ENCODE measurements at places on chromosomes 5 and 9. TPM values are rescaled to one million over a fixed set of nuclear protein-coding genes. Genes with fewer than 3 reads are reported as not detected.

DNA sequence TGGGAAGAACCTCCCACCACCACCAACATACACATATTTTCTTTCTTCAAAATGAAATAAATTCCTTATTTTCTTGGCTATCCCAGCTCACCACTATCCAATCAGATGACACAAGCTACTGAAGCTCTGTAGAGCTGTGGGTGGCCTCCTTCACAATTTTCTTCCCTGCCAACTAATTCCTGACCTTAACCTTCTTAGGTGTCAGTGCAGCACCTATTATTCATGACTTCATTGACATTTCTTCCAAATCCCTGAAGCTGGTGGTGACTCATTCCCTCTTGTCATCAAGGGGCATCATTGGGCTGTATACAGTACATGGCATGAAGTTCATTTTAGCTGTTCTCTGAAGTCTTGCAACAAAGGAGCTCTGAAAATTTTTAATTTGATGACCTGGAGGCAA, 42.0 kb upstream of the ADRA1B start:
- DNase-seq, result no peak

Gene PDE6A
- total RNA-seq, result 3.8 TPM

Gene NR5A1
- total RNA-seq, result not detected

DNA sequence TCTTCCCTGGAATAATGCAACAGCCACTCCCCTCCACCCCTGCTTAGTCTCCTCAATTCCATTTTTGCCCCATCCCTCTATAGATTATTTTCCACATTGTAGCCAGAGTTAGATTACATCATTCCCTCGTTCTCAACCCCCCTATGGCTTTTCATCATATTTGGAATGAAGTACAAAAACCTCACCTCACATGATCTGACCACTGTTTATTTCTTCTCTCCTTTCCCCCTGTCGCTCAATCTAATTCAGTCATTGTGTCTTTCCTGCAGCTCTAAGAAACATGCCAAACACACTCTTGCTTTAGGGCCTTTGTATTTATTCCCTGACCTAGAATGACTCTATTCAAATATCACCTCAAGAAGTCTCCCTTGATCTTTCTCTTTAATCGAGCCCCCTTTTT, 22.6 kb upstream of the HK3 start:
- DNase-seq, result no peak

GRCh38 chr9:35051069-35051967, 21.1 kb downstream of the VCP start:
- no peak for DNase-seq

- DNase-seq, result no peak
Observed at GRCh38 chr5:131630208-131630962, 4.6 kb downstream of the RAPGEF6 start.

GRCh38 chr9:134950386-134951210, 32.9 kb upstream of the FCN1 start:
- DNase-seq, result no peak

- no peak for DNase-seq
Observed at GRCh38 chr9:101727612-101728524, 10.6 kb downstream of the GRIN3A start.

Gene DAB2
- total RNA-seq, result 35.1 TPM

- DNase-seq, result no peak
Observed at GRCh38 chr9:90307167-90307833, 335.3 kb downstream of the DIRAS2 start.

- DNase-seq, result no peak
Observed at GRCh38 chr5:67233075-67233474, 36.5 kb upstream of the CD180 start.

DNA sequence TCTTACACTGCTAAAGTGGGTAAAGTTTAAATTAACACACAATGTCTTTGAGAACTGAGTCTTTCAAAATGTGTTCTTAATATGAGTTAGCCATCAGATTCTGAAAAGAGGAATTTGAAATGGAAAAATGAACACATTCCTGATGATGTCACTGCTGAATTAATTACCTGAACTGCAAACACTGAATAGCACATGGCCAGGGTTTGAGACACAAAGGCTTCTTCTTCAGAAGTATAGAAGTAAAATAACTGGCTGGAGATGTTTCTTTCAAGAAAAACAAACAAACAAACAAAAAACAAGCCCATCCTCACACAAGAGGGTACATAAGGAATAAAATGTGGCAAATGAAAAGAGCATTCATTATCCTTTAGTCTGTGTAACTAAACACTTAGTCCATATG, 7.1 kb downstream of the GLIS3 start:
- no peak for DNase-seq

DNA sequence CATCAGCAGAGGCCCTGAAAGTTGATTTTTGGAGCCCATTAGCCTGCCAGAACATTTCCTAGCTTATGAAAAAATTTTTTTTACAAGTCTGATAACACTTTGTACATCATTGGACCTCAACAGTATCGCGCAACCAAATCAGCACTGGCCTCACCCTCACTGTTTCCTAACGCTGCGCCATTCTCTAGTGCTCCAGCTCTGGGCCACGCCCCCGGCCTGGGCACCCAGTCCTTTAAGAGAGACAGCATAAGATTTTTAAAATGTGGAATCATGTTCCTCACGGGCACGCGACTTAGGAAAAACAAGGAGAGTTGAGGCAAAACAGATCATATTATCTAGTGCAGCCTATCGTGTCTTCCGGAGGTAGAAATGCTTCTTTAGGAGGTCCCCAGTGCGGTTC, 114.5 kb downstream of the BOD1 start:
- DNase-seq, result no peak

Gene ACOT12
- not detected for total RNA-seq

- no peak for DNase-seq
Observed at GRCh38 chr9:110320651-110321445, 16.8 kb downstream of the TXNDC8 start.

DNA sequence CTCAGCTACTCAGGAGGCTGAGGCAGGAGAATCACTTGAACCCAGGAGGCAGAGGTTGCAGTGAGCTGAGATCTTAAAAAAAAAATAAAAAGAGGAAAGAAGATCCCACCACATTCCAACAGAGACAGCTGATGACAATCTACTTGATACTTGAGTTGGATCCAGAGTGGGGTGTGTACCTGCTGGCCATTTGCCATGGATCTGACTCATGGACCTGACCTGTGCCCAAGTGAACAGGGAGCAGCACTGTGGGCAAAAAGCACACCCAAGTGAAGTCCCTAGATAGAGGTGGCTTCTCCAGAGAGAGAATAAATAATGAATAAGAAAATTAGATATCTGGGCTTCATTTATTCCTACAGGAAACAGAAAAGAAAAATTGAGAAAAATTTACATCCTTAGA, 81.2 kb upstream of the MIER3 start:
- no peak for DNase-seq

DNA sequence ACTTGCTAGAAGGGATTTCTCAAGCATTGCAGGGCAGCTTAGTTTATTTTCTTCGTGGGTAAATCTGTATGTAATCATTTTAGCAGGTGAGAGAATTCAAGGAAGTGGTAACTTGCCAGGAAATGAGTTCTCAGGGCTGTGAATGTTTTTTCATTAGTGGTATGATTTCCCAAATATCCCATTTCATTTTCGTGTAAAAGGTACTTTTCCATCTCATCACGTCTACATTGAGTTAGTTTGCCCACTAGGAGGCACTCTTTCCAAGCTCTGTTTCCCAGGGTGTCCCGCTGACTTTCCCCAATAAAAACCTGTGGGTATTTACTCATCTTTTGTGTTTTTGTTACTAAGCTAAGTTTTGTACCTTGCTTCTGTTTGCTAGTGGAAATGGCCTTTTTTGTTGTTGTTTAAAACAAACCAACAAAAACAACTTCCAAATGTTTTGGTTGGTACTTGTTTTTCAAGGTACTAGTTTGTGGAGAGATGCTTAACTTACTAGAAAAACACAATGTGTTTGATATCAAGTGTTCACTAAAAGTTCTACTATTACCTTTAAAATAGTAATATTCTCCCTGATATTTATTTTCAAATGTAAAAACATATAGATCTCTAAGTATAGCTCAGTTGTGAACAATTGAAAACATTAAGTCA, 373.6 kb downstream of the ADGRV1 start:
- no peak for DNase-seq

GRCh38 chr5:39547553-39548154, 122.9 kb upstream of the DAB2 start:
- no peak for DNase-seq

DNA sequence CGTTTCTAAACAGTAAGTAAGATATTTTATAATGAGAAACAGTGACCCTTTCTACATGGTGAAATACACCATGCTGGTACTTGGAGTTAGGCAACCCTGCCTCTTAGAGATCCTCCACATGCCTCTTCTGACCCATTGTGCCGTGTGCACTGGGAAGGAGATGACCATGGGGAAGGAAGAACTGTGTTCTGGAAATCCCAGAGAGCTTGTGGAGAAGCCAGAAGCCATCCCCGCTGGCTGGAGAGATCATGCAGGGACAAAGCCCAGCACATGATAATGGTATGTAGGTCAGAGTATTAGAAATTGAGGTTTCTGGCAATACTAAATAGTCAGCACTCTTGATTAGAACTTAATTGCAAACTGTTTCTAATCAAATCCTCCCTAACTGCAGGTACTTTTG, 307.3 kb downstream of the FBXL7 start:
- DNase-seq, result no peak

- no peak for DNase-seq
Observed at GRCh38 chr9:4859035-4859434, 66.3 kb downstream of the RCL1 start.

- no peak for DNase-seq
Observed at GRCh38 chr5:133303298-133303697, 251.5 kb downstream of the HSPA4 start.

Gene SPINK7
- 264 TPM for total RNA-seq

DNA sequence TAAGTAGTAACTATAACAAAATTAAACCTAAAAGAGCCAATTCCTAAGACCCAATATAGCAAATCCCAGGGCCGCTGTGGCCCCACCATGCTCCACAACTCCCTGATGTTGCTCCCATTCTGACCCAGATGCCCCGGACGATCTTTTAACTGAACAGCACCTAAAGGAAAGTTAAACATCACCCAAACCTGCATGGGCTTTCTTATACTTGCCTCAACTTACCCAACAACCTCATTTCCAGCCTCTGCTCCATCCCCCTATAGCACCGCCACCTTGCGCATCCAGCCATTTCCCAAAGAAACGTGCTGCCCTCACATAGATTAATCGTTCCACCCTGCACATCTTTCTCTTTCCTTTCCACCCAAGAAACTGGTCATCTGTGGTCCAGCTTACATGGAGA, 54.6 kb downstream of the ZNF354C start:
- no peak for DNase-seq

DNA sequence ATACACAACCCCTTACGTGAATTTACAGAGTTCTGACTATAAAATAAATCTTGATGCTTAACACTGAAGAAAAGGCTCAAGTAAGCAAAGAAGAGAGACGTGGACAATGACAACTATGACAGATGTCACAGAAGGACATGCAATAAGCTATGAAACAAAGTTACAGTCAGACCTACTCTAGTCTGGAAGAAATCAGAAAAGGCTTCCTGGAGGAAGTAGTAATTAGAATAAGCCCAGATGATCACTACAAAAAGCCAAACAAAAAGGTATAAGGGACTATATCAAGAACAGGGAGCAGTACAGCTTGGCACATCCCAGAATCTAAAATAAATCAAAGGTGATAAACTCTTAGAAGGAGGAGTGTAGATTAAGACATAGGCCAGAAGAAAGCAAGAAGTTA, 6.3 kb downstream of the FNIP1 start:
- no peak for DNase-seq

GRCh38 chr5:31404325-31404724, 127.6 kb downstream of the DROSHA start:
- no peak for DNase-seq

Gene PAX5
- under 0.01 TPM for total RNA-seq

DNA sequence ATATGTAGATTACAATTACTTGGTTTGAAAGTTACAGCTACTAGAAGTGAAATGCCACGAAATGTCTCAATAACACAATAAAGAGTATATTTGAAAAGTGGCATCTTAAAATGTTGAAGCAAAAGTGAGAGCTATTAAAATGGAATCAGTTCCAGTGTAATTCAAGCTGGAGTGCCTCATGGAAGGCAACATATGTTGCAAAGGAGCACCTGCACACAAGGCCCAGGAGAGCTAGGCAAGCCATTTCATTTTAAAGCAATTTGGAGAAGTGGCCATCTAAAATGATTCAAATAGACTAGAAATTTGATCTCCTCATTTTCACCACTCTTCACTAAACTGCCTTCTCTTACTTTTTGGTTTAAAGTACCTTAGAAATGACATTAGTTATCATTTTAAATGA, 167.8 kb downstream of the GABRB2 start:
- DNase-seq, result no peak

DNA sequence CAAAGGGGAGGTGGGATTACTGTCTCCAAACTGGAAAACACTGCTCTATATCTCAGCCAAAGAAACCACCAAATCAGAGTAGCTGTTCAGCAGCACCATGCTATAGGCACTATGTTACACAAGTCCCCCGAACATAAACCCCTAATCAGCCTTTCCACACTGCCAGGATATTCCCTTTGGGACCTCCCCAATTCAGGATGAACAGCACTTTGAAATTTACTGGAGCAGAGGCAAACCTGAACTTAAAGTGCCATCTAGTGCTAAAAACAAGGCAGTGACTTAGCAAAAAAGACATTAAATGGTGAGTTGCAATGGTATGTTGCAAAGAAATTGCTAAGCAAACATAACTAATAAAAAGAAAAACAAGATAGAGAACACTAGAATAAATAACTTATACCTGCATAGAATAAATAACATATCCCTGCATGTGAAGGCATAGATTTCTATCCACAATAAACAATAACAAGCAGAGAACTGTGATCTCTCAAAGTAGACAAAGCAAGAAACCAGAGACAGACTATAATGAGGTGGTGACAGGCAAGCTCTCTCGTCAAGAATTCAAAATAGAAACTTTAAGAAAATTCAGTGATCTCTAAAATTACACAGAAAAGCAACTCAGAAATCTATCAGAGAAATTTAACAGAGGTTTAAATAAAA, 584.4 kb upstream of the ACO1 start:
- DNase-seq, result no peak

Gene EPB41L4B
- 1.6 TPM for total RNA-seq

GRCh38 chr5:20572614-20573013, 584.6 kb upstream of the CDH18 start:
- DNase-seq, result no peak

Gene CCL21
- 35.0 TPM for total RNA-seq

DNA sequence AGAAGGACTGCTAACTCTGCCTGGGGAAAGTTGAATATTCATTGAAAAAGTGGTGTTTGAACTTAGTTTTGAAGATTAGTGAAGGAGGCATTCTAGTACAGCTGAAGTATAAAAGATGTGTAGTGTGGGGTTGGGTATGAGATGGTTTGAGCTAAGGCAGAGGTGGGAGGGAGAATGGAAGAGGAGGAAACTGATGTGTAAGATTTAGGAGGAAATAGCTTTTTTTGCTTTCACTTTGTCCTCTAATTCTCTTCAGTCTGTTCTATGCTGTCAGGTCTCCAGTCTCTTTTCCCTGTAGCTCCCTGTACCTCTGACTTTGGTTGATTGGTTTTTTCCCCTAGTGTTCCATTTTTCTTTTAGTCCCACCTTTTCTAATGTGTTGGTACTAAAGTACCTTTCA, 9.0 kb downstream of the CREBRF start:
- no peak for DNase-seq

Gene SLC6A3
- total RNA-seq, result 0.19 TPM

Data from esophagus squamous epithelium (tissue), 5 donors.